Breast epithelium (tissue), 4 donors: ENCODE measurements at places on chromosomes 6 and 20. TPM values are rescaled to one million over a fixed set of nuclear protein-coding genes. Genes with fewer than 3 reads are reported as not detected.
A peak's percentile ranks its signal among the peaks of the same experiment; 100 is the strongest.

Gene MYH7B
- 0.66 TPM for total RNA-seq

Gene FAM209B
- total RNA-seq, result not detected

Gene TRAPPC3L
- total RNA-seq, result not detected

Gene SCP2D1
- not detected for total RNA-seq

- no peak for DNase-seq
Observed at GRCh38 chr6:42354702-42355101, 97.0 kb downstream of the TRERF1 start.

GRCh38 chr6:113120582-113121285 is 736.4 kb upstream of the MARCKS start:
- DNase-seq, result no peak

DNA sequence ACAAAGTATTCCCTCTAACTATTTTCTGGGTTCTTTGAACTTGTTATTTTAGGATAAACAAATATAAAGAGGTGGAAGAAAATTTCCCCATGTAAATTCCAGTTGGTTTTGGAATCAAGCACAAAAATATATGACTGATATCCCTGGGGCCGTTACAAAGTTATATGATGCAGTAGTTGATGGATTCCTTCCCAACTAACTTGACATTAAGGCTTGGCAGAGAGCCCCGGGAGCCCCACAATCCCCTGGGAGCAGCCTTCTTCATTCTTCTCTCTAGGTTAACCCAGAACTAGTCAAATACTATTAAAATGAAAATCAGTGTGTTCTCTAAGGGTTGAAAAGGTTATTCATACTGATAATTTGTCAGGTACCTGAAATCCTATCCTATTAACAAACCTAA is 508.9 kb upstream of the SOX4 start:
- DNase-seq, result no peak

DNA sequence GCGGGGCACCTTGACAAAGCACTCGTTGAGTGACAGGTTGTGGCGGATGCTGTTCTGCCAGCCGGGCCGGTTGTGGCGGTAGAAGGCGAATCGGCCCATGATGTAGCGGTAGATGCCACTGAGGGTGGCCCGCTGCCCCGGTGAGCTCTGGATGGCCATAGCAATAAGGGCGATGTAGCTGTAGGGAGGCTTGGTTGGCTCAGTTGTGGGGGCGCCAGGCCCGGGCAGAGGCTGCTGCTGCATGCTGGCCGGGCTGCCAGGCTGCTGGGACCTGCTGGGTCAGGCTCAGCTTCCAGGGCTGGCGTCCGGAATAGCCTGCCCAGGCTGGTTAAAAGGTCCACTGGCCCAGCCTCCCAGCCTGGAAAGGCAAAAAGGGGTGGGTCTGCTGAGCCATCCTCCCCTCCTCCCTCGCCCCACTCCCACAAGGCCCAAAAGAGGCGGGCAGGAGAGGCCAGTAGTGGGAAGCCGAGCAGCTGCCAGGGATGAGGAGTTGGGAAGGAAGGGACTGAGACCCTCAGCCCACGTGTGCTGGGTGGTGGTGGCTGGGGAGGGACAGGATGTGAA is at the start of gene FOXS1:
FOXS1 (minus strand) TSS at position 305 of the 564 bp plus-strand sequence; CDS start at position 243, 62 bp downstream.
- DNase-seq, result peak; percentile 22

DNA sequence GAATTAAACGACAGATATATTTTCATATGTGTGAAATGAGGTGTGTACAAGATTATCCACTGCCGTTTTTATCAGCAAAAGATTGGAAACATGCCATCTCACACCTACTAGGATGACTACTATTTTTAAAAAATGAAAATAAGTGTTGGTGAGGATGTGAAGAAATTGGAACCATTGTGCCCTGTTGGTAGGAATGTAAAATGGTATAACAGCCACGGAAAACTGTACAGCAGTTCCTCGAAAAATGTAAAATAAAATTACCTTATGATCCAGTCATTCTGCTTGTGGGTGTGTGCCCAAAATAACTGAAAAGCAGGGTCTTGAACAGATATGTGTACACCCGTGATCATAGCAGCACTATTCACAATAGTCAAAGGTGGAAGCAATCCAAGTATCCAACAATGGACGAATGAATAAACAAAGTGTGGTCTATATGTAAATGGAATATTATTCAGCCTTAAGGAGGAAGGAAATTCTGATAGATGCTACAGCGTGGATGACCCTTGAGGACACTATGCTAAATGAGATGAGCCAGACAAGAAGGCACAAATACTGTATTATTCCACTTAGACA is 27.0 kb upstream of the CCN5 start:
- no peak for DNase-seq

DNA sequence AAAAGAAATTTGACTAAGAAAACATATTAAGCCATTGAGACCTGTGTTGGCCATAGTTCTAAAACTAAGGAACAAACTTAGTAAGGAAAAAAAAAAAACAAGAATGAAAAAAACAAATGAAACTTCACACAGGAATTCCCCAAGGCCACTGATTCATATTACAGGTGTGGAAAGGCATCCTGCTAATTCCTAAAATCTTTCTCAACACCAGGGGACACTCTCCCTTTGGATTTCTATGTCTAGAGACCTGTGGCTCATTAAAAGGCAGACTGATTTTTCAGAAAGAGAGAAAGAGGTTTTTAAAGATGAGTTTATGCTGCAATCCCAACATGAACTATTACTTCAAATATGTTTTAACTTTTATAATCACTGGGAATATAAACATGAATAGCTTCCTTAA is at the start of gene OR12D1:
OR12D1 (plus strand) TSS at position 341 of the 400 bp plus-strand sequence.
- DNase-seq, result no peak

DNA sequence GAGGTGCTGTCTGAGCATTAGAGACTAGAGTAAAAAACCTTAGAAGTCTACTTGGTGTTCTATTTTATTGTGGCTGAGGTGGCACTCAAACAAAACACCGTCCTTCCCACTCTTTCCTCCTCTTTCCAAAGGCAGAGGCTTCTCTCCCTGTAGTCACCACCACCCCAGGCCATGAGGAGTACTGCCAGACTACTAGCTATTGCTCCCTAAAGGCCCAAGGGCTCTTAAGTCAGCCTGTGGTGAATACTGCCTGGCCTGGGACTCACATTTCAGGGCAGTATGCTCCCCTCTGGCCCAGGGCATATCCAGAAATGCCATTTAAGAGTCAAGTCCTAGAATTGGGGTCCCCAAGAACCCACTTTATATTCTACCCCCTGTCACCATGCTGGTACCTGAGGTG is 309.7 kb upstream of the IMPG1 start:
- DNase-seq, result no peak

GRCh38 chr6:157443066-157443800 is 62.2 kb downstream of the ZDHHC14 start:
- DNase-seq, result no peak
